ENCODE measurements at places on chromosomes 13 and 19.
A peak's percentile ranks its signal among the peaks of the same experiment; 100 is the strongest.

DNA sequence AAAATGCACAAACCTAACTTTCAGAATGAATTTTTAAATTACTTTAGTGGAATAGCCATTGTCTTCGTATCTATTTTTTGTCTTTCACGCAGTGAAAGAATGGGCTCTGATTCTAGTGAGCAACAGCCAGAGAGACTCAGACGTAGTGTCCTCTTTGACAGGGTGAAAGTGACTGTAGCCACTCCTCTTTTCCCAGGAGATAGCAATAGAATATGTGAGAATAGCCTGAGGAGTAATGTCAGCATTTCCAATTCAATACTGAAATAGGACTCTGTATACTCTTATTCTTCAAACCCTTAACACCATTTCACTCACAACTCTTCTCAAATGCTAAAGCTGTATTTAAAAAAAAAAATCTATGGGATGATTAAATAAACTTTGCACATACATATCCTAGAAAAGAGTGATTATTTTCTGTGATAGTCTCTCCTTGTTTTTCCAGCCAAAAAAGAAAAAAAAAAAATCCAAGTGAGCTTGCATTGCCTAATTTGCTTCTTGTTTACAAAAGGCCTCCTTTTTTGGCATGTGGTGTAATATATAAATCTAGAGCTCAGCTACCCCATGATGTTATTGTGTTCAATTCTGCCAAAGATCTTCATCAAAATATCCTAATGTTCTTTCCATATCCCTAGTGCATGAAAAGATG is 626.1 kb upstream of the SLITRK6 start:
- no peak for DNase-seq

- no peak for DNase-seq
These were observed 25.1 kb downstream of the DOT1L start for GRCh38 chr19:2188708-2189385.

DNA sequence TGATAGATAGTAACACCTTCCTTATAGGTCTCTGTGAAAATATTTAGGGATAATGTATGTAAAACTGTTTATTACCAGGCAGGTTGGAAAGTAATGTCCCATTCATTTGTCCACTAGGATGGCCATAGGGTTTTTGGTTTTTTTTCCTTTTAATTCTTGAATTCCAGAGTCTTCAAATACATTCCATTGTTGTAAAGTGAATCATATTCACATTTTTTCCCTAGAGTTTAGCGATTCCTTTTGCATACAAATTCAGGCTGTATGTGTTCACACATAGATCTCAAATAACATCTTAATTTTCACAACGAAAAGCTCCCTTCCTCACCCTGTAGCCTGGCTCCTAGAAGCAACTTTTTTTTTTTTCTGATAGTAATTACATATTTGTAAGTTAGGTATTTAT is 1.8 kb upstream of the ZNF557 start:
- no peak for DNase-seq

DNA sequence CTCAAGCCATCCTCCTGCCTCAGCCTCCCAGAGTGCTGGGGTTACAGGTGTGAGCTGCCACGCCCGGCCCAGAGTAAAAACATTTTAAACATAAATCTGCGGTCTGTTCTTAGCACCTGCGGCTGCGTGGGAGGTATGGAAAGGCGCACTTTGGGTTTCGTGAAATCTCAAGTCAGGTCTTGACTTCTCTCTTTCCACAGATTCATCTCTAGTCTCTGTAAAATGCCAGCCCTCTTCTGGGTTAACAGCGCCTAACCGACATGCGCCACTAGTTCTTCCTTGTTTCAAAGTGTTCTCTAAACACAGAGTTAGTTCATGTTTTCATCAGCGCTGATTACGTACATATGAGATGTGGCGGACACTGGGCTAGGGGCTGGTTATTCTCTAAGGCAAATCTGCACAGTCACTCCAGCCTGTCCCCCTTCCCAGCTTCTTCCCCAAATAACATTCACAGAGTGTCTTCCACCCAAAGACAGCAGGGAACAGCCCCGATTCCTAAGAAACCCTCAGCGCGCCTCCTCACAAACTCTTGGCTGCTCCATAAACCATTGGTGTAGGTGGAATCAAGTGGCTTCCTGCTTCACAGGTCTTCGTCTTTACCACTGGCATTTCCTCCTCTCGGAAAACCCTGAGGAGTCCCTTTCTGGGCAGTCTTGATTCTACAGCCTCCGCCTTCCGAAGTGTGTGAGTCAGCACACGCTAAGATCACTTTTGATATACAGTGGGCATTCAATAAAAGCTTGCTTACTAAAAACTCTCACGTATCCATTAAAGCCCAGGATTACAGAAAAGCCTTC is 1.4 kb downstream of the PARP4 start:
- peak; percentile 45 for DNase-seq

DNA sequence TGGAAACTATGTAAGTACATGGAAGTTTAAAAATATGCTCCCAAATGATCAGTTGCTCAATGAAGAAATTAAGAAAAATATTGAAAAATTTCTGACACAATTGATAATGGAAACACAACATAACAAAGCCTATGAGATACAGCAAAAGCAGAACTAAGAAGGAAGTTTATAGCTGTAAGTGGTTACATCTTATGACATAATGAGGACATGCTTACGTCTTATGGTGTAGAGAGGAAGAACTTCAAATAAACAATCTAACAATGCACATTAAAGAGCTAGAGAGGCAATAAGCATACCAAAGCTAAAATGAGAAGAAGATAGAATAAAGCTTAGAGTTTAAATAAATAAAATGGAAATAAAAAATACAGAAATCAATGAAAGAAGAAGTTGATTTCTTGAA is 50.0 kb upstream of the CEACAM21 start:
- no peak for DNase-seq

All from Kasumi-1 (cell line).